ENCODE measurements at places on chromosomes 11 and 22. TPM values are rescaled to one million over a fixed set of nuclear protein-coding genes. Genes with fewer than 3 reads are reported as not detected.
A peak's percentile ranks its signal among the peaks of the same experiment; 100 is the strongest.

The FAM83F gene
- 1.5 TPM for total RNA-seq

The MYBPC3 gene
- total RNA-seq = not detected

The CDC42BPG gene
- total RNA-seq = 0.31 TPM

The DDI1 gene
- total RNA-seq = not detected

The MS4A6E gene
- not detected for total RNA-seq

The RHOD gene
- 0.56 TPM for total RNA-seq

The FOLH1 gene
- total RNA-seq = not detected

The XKR3 gene
- not detected for total RNA-seq

The RTN4R gene
- total RNA-seq = 3.7 TPM

The APOL3 gene
- total RNA-seq = 44.5 TPM

GRCh38 chr22:27937453-27937852 is 18.4 kb upstream of the PITPNB start:
- DNase-seq = no peak

DNA sequence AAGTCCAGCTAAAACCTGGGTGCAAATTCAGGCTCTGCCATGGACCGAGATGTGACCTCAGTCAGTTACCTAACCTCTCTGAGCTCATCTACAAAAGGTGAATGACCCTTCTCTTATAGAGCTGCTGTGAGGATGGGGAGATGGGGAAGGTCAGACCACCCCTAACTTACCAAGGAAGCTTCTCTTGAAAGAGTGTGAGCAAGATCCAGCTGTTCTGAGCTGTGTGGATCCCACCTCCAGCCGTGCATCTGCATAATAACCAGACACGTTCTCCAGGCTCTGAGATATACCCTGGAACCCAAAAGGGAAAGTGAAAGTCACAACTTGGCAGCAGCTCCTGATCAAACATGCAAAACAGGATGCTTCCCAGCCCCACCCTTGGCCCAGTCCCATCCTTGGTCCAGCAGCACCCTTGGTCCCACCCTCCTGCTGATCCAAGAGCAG is at the start of gene APOL3:
Gene APOL3, minus strand, starts transcription at position 257 of the 444 bp plus-strand sequence. CDS start 11,700 bp downstream, outside the sequence.
- DNase-seq = peak; percentile 64

DNA sequence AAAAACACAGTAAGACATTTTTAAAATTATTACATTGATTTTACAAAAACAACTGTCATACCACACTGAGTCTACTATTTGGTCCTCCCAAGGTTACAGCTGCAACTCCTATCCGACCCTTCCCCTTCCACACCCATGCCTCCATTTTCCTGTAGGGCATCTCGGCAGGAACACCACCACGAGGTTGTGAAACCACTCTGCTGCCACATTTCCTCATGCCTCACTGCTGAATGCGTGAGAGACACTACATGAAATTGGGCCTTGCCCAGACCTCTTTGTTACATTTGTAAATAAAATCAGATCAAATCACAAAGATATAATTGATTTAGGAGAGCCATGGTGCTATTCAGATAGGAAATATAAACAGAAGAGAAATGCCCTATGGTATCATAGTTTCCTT is 2.0 kb downstream of the ARHGAP32 start:
- DNase-seq = no peak

GRCh38 chr11:109865548-109866186 is 227.5 kb upstream of the ZC3H12C start:
- peak; percentile 6 for DNase-seq

DNA sequence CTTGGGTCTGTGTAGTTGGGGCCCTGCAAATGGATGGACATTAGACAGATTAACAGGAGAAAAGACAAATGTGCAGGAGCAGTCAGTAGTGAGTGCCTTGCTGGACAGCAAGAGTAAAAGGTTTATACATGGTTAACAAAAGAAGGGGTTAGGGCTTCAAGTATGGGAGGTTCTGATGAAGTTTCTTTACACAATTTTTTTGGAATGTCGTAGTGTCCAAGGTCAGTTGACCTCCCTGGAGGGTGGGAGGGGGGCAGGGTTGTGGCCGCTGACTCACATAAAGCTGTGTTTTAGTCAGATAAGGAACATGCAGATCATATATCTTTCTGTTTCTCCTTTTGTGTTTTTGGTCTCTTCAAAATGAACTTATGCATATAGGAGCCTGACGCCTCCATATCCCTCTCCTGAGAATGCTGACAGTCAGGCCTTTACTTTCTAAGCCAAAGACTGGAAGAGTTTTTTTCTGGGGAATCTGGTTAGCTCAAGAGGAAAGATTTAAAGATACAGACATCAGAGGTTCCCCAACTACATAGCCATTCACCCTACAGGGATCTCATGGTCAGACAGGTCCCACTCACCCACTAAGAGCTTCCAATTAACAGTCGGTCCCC is 134.3 kb downstream of the NECTIN1 start:
- no peak for DNase-seq

GRCh38 chr22:29661336-29661735 is 57.9 kb downstream of the NF2 start:
- DNase-seq = no peak

DNA sequence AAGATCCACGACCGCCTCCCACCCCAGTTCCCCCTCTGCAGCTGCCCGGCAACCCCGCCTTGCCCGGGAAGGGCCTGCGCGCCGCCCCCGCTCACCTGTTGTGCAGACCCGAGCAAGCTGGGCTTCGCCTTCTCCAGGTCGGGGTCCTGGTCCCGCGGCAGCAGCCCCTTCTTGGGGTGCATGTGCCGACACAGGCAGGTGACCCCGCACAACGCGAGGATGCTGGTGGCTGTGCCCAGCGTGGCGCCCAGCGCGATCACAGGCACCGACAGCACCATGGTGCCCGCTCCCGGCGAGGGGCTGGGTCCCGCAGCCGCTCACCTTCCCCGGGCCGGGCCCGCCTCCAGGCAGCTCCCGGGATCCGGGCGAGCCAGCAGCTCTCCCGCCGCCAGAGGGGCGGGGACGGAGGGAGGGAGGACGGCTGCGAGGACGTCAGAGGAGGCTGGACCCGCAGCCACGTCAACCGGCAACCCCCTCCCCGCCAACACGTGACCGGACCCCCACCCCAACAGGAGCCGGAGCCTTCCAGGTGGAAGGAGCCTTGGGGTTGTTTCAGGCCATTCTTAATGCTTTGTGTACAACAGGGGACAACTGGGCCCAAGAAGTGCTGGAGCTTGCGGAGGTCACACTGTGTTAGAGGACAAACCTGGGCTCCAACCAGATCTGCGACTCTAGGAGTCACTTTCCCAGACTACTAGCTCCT is at the start of gene SYT13:
Gene SYT13, minus strand, starts transcription at position 412 of the 703 bp plus-strand sequence. Its CDS starts 134 bp downstream, at position 278.
- DNase-seq = no peak

DNA sequence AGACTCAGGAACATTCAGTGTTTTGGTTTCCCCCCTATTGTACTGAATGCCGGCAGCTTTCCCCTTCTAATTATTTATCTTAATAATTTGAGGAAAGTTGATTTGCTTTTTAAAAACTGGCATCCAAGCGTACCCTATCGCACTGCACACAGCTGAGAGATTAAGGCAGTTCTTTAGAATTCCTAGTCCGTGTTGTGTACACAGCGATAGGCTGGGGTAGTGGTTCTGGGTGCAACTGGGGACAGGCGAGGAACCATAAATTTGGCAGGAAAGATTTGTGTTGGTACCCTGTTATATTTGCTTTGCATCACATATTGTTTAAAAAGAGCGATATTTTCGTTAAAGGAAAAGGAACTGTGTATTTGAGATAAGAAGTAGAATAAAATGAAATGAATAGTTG is 39.2 kb downstream of the PTPRJ start:
- DNase-seq = no peak

- DNase-seq = no peak
Observed at GRCh38 chr22:43240614-43241013, 53.7 kb upstream of the TTLL12 start.

Data from activated CD8-positive, alpha-beta T cell treated with anti-CD3 and anti-CD28 coated beads for 36 hours (primary cell).